ENCODE measurements at places on chromosomes 13 and 19. TPM values are rescaled to one million over a fixed set of nuclear protein-coding genes. Genes with fewer than 3 reads are reported as not detected.

CYP2S1 gene
- 1.0 TPM for total RNA-seq

DNA sequence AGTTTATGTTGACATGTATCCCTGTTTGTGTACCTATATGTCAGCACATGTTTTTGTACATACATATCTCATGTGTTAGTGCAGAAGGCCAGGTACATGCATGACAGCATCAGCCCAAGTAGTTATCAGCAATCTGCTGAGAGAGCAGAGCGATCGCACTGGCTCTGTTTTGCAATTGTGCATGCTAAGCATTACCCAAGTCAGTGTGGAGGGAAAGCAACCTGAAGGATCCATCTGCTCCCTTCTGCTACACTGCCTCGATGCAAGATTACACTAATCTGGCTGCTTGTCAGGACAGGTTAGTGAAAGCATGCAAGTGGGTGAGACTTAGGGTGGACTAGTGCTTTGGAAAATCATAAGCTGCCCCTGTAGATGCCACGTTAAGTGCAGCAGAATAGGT is 211.8 kb downstream of the PCCA start:
- no peak for DNase-seq

DNA sequence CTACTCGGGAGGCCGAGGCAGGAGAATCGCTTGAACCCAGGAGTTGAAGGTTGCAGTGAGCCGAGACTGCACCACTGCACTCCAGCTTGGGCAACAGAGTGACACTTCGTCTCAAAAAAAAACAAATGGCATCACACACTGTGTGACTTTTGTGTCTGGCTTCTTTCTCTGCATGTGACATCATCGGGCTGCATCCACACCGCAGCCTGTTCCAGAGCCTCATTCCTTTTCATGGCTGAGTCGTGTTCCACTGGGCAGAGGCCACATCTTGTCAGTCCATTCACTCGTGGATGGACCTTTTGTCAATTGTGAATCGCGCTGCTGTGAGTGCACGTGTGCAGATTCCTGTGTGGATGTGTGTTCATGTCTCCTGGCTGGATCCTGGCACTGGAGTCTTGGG is 8.3 kb downstream of the THOP1 start:
- DNase-seq: no peak

DNA sequence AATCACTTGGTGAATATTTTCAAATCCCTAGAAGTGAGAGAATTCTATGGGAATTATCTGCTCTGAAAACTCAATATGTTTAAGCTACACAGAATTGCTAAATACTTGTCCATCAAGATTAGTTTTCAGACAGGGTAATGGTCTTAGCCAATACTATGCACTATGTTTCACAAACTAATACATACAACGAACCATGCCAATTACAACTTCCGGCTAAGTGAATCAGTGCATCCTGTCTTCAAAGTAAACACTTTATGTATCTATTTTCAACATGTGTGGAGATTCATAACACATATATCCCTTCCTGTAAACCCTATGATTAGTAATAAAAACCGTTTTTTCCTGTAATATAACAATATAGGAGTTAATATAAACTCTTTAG is 181.5 kb downstream of the POSTN start:
- no peak for DNase-seq

FSD1 gene
- total RNA-seq: 44.2 TPM

CEACAM7 gene
- total RNA-seq: not detected

Measured in activated CD4-positive, alpha-beta T cell treated with anti-CD3 and anti-CD28 coated beads, Interleukin-2, amount 10 ng/mL, durations not matched to agents 24 days and 14 days (primary cell).